ENCODE measurements at places on chromosomes 2 and 18.

DNA sequence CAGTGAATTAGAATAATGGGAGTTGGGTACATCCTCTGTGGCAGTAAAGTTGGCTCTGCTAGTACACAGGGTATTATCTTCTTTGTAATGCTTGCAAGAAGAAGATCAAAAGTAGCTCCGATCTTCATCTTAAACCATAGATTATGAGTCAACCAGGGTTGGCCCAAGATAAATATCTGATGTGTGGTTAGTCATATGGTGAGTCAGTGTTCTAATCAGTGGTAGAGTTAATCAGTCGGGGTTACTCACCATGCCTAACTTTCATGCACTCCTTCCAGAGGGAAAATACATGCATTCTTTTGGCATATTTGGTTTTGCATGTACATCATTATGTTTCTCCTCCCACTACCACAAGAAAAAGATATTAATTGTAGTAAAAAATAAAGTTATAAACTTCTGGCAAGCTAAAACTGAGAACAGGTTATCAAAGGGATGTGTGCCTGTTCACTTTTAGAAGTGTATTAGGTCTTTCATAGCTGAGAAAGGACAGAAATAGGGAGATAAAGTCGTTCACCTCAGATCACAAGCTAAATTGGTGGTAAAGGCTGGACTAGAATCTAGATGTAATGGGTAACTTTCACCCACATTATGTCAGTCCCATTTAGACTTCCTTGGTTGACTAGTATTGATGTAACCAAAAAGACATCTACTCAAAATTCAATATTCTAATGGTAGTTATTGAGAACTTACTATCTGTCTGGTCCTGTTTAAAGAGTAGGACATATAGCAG is 684.4 kb downstream of the IRS1 start:
- no peak overlapping the region for H3K4me3 ChIP-seq
- H3K4me1 ChIP-seq, result no peaks in the 10 kb centered on the region
- H3K36me3 ChIP-seq, result peaks cover 2% of the 10 kb centered on the region
- DNase-seq, result no peak

- H3K4me1 ChIP-seq, result no peaks in the 10 kb centered on the region
- H3K27me3 ChIP-seq, result no peaks in the 10 kb centered on the region
- no peak overlapping the region for H3K4me3 ChIP-seq
- peaks cover 46% of the 10 kb centered on the region for H3K36me3 ChIP-seq
- no peak for DNase-seq
- no peak overlapping the region for H3K27ac ChIP-seq
These were observed 28.4 kb upstream of the ARMC9 start for GRCh38 chr2:231170055-231170454.

DNA sequence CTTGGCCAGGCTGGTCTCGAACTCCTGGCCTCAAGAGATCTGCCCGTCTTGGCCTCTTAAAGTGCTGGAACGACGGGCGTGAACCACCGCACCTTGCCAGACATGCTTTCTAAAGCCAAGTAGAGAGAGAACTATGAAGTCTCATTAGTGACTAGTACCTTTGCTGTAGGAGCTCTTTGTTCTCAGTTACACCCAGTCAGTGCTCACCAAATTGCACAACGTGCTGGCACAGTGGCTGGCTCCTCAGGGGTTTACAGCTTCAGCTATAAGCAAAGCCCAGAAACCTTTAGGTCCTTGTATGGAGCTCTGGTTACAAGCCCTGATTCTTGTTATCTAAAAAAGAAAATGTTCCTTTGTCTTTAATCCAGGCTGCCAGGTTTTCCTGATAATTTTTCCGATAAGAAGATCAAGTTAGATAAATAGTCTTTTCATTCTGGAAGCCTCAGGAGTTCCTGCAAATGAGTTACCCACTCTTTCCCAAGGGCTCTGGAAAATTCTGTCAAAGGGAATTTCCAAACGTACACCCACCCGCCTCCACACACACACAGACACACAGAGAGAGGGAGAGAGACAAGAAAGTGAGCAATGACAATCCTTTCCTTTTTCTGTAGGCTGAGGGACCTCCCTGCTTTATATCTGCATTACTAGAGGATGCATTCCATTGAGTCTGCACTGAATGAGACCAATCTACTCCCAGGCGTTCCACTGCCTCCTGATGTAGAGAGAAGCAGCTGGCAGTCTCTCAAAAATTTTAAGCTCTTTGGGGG is 100.2 kb upstream of the CSRNP3 start:
- no peaks in the 10 kb centered on the region for H3K4me1 ChIP-seq
- H3K4me3 ChIP-seq, result no peak overlapping the region
- no peaks in the 10 kb centered on the region for H3K36me3 ChIP-seq
- H3K27me3 ChIP-seq, result peaks cover 8% of the 10 kb centered on the region

GRCh38 chr2:88680916-88681315 is 10.6 kb upstream of the RPIA start:
- no peaks in the 10 kb centered on the region for H3K4me1 ChIP-seq
- no peak overlapping the region for H3K4me3 ChIP-seq
- H3K27ac ChIP-seq, result no peak overlapping the region
- H3K27me3 ChIP-seq, result peaks cover 19% of the 10 kb centered on the region
- DNase-seq, result no peak
- no peaks in the 10 kb centered on the region for H3K36me3 ChIP-seq

GRCh38 chr2:85259101-85259590 is 68.6 kb downstream of the TGOLN2 start:
- H3K4me1 ChIP-seq, result no peaks in the 10 kb centered on the region
- peaks cover 19% of the 10 kb centered on the region for H3K27me3 ChIP-seq
- H3K27ac ChIP-seq, result no peak overlapping the region
- no peaks in the 10 kb centered on the region for H3K36me3 ChIP-seq

DNA sequence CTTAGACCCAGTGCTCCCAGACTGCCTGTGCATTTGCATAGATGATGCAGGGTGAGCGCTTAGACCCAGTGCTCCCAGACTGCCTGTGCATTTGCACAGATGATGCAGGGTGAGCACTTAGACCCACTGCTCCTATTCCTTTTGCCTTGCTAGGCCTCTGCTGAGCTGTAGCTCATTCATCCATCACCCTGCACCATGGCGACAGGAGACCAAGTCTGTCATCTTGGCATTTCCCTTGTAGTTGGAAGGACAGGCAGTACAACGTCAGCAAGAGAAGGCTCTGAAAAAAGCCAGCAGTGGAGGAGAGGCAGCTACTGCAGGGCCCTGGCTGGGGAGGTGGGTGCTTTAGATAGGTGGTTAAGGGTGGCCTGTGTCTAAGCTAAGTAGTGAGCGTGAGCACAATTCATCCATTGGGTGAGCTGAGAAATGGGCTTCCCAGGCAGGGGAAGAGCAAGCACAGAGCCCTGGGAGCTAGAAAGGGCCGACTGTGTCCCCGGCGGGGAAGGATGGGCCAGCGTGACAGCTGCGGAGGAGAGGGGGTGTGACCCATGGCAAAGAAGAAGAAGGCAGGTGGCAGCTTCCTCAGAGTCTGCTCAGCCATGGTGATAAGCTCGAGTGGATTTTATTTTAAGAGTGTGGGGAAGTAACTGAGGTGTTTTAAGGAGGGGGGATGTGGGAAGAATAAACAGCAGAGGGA is 108.8 kb downstream of the LPIN1 start:
- H3K4me3 ChIP-seq, result no peak overlapping the region
- no peaks in the 10 kb centered on the region for H3K36me3 ChIP-seq
- H3K27ac ChIP-seq, result no peak overlapping the region
- DNase-seq, result no peak
- peaks cover 28% of the 10 kb centered on the region for H3K27me3 ChIP-seq

- H3K36me3 ChIP-seq, result peaks cover 4% of the 10 kb centered on the region
- H3K27me3 ChIP-seq, result peaks cover 2% of the 10 kb centered on the region
- H3K4me1 ChIP-seq, result no peaks in the 10 kb centered on the region
- H3K27ac ChIP-seq, result no peak overlapping the region
- DNase-seq, result no peak
These were observed 250.7 kb upstream of the TNP1 start for GRCh38 chr2:217110550-217110949.

- peaks cover 16% of the 10 kb centered on the region for H3K27me3 ChIP-seq
- peak overlapping the region; percentile 16 for H3K27ac ChIP-seq
- no peak for DNase-seq
- H3K4me3 ChIP-seq, result peak overlapping the region; percentile 68
These were observed 92.1 kb downstream of the TMEM18 start for GRCh38 chr2:584863-585823.

GRCh38 chr2:9695941-9696340 is 65.1 kb upstream of the YWHAQ start:
- peaks cover 4% of the 10 kb centered on the region for H3K36me3 ChIP-seq
- no peak for DNase-seq
- H3K4me3 ChIP-seq, result no peak overlapping the region
- H3K4me1 ChIP-seq, result peaks cover 23% of the 10 kb centered on the region
- no peak overlapping the region for H3K27ac ChIP-seq
- no peaks in the 10 kb centered on the region for H3K27me3 ChIP-seq

GRCh38 chr2:53058526-53058925 is 709.1 kb upstream of the CHAC2 start:
- no peak overlapping the region for H3K4me3 ChIP-seq
- no peak overlapping the region for H3K27ac ChIP-seq
- no peaks in the 10 kb centered on the region for H3K27me3 ChIP-seq
- no peak for DNase-seq
- H3K4me1 ChIP-seq, result no peaks in the 10 kb centered on the region

GRCh38 chr2:119696005-119696404 is 17.0 kb downstream of the TMEM177 start:
- H3K27me3 ChIP-seq, result peaks cover 33% of the 10 kb centered on the region
- DNase-seq, result no peak
- H3K4me1 ChIP-seq, result no peaks in the 10 kb centered on the region
- H3K4me3 ChIP-seq, result no peak overlapping the region

DNA sequence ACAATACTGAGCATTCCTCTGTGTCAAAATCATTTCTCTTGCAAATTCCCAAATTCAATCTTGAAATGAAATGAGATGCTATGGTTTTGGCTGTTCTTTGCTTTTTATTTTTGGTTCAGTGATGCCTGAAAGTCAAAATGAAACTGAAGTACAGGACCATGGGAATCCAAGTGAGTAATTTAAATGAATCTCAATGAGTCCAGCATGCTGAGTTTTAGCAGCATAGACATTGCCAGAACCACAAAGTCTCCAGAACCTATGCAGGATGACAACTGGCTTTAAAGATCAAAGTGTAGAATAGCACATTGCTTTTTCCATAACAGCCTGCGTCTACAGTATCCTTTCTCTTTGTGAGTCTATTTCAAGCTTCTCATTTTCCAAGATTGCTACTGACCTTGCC is 1050.7 kb upstream of the PIK3C3 start:
- no peak overlapping the region for H3K4me3 ChIP-seq
- no peak overlapping the region for H3K27ac ChIP-seq
- no peaks in the 10 kb centered on the region for H3K4me1 ChIP-seq
- H3K27me3 ChIP-seq, result no peaks in the 10 kb centered on the region

GRCh38 chr2:191078165-191078867 is 64.3 kb upstream of the STAT1 start:
- H3K27ac ChIP-seq, result peak overlapping the region; percentile 88
- no peaks in the 10 kb centered on the region for H3K27me3 ChIP-seq
- no peak overlapping the region for H3K4me3 ChIP-seq
- no peak for DNase-seq
- peaks cover 31% of the 10 kb centered on the region for H3K36me3 ChIP-seq

DNA sequence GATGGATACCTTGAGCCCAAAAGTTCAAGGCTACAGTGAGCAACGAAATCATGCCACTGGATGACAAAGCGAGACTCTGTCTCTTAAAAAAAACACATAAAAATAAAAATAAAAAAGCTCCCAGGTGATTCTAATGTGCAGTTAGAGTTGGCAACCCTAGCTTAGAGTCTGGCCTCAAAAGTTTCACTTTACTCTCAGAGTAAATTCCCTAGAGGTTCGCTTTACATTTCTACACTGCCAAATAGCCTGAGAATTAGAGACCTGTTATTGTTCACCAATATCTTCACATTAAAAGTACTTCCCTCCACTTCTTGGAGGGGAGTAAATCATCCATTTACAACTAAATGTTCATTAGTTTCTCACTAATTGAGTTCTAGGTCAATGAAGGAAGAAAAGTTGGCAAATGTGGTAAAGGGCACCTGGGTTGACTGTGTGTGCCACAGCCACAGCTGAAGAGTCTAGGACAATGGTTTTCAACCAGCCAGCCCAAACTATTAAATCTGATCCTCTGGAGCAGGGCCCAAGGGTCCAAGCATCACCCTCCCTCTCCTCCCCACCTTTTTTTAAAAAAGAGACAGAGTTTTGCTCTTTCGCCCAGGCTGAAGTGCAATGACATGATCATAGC is 15.2 kb upstream of the TMEM37 start:
- no peak for DNase-seq
- H3K27ac ChIP-seq, result no peak overlapping the region
- no peak overlapping the region for H3K4me3 ChIP-seq
- peaks cover 35% of the 10 kb centered on the region for H3K27me3 ChIP-seq
- no peaks in the 10 kb centered on the region for H3K36me3 ChIP-seq

DNA sequence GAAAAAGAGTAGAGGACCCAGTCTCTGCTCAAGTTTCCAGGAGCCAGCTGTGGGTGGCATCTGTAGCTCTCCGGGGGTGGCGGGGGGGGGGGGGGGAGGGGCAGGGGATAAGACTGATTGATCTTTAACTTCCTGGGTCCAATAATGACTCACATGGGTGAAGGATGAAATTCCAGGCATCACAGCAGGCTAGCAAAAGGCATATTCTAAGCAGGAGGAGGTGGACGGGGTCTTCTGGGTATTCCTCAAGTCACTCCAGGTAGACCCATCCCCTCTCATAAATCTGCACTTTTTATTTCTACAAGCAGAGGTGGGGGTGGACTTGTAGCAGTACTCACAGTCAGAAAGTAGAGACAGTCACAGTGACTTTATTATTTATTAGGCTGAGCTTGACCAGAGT is 85.5 kb upstream of the TMEM247 start:
- H3K27ac ChIP-seq, result no peak overlapping the region
- H3K4me1 ChIP-seq, result peaks cover 5% of the 10 kb centered on the region
- no peak overlapping the region for H3K4me3 ChIP-seq
- DNase-seq, result no peak
- peaks cover 37% of the 10 kb centered on the region for H3K27me3 ChIP-seq
- no peaks in the 10 kb centered on the region for H3K36me3 ChIP-seq

GRCh38 chr2:181680055-181680936 is at the start of gene NEUROD1:
TSS of gene NEUROD1 (minus strand) at chr2:181680517. CDS start at chr2:181678860, 1,657 bp downstream.
- H3K36me3 ChIP-seq, result peaks cover 8% of the 10 kb centered on the region
- H3K4me1 ChIP-seq, result peaks cover 32% of the 10 kb centered on the region
- peaks cover 92% of the 10 kb centered on the region for H3K27me3 ChIP-seq
- H3K4me3 ChIP-seq, result peak within 1 kb of the TSS; percentile 8
- DNase-seq, result no peak

GRCh38 chr2:119071476-119071875 is 87.1 kb downstream of the C1QL2 start:
- no peak overlapping the region for H3K27ac ChIP-seq
- H3K27me3 ChIP-seq, result peaks cover 9% of the 10 kb centered on the region
- H3K4me1 ChIP-seq, result no peaks in the 10 kb centered on the region
- DNase-seq, result no peak

- H3K27ac ChIP-seq, result no peak overlapping the region
- H3K4me1 ChIP-seq, result peaks cover 16% of the 10 kb centered on the region
- H3K36me3 ChIP-seq, result peaks cover 2% of the 10 kb centered on the region
- DNase-seq, result no peak
- no peak overlapping the region for H3K4me3 ChIP-seq
These were observed 15.2 kb downstream of the GPC1 start for GRCh38 chr2:240450532-240451107.
